ENCODE measurements at places on chromosomes 16 and 17.
A peak's percentile ranks its signal among the peaks of the same experiment; 100 is the strongest.

DNA sequence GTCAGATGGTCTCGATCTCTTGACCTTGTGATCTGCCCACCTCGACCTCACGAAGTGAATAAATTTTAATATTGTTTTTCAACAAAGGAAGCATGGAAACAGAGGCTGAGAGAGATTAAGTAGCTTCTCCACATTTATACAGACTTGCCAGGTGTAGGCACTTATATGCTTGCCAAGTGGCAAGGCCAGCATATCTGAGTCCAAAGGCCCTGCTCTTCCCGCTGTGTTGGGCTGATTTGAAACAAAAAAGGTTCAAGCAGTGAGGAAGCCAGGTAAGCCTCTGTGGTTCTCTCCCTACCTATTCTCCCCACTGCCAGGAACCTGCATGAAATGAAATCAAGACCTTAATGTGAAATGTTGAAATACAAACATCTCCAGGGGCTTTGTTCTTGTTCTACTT lies 7.5 kb upstream of the SLC6A4 start:
- DNase-seq: no peak

- no peak for DNase-seq
Observed at GRCh38 chr16:2955779-2956578, 8.1 kb upstream of the KREMEN2 start.

DNA sequence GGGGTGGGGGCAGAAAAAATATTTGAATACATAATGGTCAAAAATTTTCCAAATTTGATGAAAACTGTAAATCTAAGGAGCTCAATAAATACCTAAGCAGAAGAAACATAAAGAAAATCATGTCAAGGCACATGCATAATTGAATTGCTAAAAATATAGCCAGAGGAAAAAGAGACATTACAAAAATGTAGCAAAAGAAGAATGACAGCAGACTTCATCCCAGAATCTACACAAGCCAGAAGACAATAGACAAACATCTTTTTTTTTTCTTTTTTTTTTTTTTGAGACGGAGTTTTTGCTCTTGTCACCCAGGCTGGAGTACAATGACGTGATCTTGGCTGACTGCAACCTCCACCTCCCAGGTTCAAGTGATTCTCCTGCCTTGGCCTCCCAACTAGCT lies 62.0 kb upstream of the ATP2A3 start:
- no peak for DNase-seq

GRCh38 chr17:48241131-48241591 lies 133.6 kb downstream of the SNX11 start:
- DNase-seq: peak; percentile 13

GRCh38 chr17:40373324-40373723 lies 8.8 kb upstream of the GJD3 start:
- no peak for DNase-seq
